Stimulated activated CD4-positive, alpha-beta T cell treated with anti-CD3 and anti-CD28 coated beads, Interleukin-12 subunit alpha, Interleukin-12 subunit beta, amount 100 ng/mL, for 48 hours (primary cell): ENCODE measurements at places on chromosomes 5 and 9.

DNA sequence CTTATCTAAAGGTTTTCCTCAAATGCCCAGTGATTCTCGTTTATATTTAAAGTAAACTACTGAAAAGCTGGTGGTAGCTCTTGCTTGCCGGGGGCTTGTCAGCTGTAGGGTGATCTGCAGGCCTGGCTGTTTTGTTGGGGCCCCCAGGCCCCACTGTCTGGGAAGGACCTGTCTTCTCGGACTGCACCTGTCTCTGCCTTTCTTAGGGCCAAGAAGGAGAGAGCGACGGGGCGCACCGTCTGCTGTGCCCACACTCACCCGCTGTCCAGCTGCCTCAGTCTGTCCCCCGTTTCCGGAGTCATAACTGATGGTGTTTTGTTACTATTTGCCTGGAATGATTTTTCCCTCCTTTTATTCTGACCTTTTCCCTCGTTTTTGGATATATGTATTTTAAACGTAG lies 94.1 kb upstream of the CACNA1B start:
- no peak for DNase-seq

- peak; percentile 47 for DNase-seq
Measured at GRCh38 chr5:43555895-43556606, 826 bp downstream of the PAIP1 start.

DNA sequence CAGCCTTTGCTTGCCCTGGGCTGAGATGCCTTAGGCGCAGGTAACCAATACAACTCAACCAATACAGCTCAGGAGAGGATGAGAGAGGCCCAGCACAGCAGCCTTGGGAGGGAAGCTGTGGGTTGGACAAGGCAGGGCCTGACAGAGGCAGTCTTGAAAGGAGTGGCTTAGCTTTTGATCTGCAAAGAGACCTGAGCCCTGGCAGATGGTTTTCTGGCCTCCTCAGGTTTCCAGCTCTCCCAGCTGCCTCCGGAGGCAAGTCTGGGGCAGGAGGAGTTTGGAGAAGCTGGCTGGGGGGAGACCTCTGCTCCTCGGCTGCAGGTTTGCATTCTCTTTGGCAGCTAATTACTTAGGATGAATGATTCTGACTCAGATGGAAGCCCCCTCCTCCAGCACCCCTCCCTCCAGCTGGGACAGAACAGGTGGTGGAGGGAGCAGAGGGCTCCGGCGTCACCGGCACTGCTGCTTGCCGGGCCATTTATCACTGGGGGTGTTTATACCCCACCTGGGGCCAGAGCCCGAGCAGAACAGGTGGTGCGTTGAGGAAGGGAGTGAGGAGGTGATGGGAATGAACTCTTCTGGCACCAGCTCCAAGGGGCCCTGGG lies 50.8 kb downstream of the TSPAN17 start:
- no peak for DNase-seq

DNA sequence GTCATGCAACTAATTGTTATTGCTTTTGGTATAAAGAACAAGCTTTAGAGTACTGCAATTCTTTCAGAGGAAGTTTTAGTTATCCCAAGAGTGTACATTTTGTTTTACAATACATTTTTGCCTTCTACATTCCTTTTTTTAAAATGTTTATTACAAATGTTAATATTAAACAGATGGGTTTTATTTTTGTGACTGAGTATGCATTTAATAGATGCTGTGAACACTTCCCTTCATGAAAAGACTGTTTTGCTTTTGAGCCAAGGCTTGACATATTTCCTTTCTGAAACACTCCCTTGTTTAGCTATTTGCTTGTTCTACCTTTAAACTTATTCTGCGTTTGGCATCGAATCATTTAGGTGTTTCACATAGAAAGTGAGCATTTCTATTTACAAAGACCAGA lies 14.8 kb upstream of the ZNF474 start:
- no peak for DNase-seq

DNA sequence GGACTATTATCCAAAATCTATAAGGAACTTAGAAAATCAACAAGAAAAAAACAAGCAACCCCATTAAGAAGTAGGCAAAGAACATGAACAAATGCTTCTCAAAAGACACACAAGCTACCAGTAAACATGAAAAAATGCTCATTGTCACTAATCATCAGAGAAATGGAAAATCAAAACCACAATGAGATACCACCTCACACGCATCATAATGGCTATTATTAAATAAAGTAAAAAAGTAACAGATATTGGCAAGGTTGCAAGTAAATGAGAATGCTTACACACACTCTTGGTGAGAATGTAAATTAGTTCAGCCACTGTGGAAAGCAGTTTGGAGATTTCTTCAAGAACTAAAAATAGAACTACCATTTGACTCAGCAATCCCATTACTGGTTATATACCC lies 167.0 kb upstream of the DMRTA1 start:
- no peak for DNase-seq

GRCh38 chr9:123925819-123926218 lies 4.1 kb downstream of the DENND1A start:
- no peak for DNase-seq

- DNase-seq, result no peak
Measured at GRCh38 chr5:102789469-102789868, 34.4 kb downstream of the PAM start.

DNA sequence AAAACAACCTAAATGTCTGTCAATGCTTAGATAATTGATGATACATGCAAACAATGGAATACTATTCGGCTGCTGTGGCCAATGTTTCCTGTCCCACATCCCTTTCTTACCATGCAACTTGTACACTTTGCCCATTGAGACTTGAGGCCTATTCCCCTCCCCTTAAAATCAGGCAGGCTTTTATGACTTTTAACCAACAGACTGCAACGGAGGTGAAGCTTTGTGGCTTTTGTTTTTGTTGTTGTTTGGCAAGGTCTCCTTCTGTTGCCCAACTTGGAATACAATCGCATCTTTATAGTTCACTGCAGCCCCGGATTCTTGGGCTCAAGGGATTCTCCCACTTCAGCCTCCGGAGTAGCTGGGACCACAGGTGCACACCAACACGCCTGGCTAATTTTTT lies 5.8 kb upstream of the SLC26A2 start:
- DNase-seq, result no peak

GRCh38 chr5:125311743-125312142 lies 565.3 kb upstream of the ZNF608 start:
- no peak for DNase-seq

- no peak for DNase-seq
Measured at GRCh38 chr9:103444176-103444575, 449.0 kb downstream of the CYLC2 start.

GRCh38 chr5:145946112-145946861 lies 9.9 kb downstream of the SH3RF2 start:
- DNase-seq, result peak; percentile 25

DNA sequence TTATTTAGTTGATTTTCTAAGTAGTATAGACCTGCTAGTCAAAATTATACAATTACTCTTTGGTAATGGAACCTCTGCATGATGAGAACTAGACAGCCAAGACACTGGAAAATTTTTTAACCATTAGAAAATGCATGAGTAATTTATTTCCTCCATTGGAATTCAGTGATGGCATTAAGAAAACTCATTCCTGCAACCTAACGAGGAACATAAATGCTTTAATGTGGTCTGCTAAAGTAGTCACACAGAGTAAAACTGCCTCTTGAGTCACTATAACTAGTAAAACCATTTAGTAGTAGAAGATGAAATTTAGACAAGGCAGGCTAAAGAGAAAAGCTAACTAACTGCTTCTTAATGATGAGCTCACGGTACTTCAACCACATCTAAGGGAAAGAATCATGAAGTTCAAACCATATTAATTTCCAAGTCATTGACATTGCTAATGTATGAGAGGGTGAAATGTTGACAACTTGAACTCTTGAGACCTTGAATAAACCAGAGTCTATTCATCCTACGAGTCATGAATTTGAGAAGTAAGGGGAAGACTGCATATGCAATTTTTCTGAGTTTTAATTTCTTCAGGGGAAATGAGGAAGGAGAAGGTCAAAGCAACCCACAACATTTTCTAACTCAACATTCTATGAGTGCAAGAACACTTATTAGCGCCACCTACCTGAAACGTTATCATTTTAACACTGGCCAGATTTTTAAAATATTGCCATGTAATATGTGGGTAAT lies 74.4 kb downstream of the GLIS3 start:
- DNase-seq, result no peak

DNA sequence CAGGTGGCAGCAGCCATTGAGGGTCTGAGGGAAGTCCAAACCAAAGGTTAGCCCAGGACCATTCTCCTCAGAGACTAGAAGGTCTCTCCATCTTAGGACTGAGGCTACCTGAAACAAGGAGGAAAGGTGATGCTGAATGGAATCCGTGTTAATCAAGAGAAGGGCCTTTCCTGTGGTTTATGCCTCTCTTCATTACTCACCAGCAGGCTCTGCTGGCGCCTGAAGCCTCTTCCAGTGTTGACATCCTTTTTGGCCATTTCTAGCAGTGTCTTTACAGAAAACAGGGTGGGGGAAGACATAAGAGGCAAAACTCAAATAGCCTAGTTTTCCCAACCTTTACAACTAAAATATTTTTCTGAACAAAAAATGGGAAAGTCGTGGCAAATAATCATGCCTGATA lies 98.0 kb downstream of the ENC1 start:
- no peak for DNase-seq

GRCh38 chr5:38341641-38342040 lies 83.3 kb downstream of the EGFLAM start:
- DNase-seq, result no peak

- DNase-seq, result no peak
Measured at GRCh38 chr5:94700592-94700991, 82.1 kb downstream of the SLF1 start.

DNA sequence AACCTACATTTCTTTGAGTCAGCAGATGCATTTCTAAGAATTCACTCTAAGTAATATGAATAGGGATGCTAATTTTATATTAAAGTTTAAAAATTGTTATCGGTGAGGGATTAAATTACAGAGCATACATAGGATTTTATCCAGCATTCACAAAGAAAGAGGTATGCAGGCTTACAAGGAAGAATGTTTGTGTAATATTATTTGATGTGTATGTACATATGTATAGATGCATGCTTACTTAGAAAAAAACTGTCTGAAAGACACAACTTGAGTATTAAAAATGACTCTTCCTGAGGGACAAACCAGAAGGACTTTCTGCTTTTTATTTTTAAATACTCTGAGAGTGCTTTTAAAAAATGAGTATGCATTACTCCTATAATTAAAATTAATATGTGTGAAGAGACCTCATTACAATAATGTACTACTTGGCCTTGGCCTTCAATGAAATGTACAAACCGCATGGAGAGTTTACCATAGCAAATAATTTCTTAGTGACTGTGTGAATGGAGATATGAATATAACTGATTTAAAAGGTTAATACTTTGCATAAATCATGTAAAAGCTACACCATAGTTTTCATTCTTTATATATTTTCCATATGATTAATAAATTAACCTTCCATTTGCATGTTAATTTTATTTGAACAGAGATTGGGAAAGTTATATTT lies 77.0 kb downstream of the GDA start:
- DNase-seq, result no peak

DNA sequence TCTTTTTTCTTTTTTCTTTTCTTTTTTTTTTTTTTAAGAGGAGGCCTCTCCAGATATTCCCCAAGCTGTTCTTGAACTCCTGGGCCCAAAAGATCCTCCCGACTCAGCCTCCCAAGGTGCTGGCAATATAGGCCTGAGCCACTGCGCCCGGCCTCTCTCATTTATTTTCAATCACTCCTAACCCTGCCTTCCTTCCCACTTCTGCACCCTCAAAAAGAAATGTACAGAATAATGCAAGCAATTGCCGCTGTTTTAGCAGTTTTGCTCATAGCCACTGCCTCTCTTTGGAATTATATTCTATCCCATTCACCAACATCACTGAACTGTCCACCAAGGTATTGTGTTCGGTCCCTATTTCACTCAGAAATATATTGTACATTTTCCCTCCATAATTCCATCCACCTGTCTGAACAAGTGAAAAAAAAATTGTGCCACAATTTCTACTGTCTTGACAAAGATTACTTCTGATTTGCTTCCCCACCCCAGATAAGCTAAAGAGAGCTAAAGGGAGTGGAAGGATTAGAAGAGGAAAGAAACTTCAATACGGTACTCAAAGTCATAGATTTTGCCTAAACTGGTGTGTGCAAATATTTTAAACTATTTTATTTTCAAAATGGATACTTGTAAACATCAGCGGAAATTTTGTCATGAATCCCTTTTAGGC lies 1.9 kb downstream of the FNBP1 start:
- DNase-seq, result no peak
